Activated T-helper 2 cell treated with anti-CD3 and anti-CD28 coated beads, Interferon-gamma antibody, Interleukin-2, Interleukin-4, amounts not matched to agents 10 μg/mL and 5 μg/mL and 100 μg/mL, durations not matched to agents 14 hours and 24 hours and 36 hours (primary cell): ENCODE measurements at places on chromosomes 6 and 20. TPM values are rescaled to one million over a fixed set of nuclear protein-coding genes. Genes with fewer than 3 reads are reported as not detected.
A peak's percentile ranks its signal among the peaks of the same experiment; 100 is the strongest.

GRCh38 chr6:103081126-103081525 is 1687.6 kb downstream of the GRIK2 start:
- no peak for DNase-seq

GRCh38 chr20:42982218-42982617 is 207.5 kb downstream of the PTPRT start:
- DNase-seq, result no peak

GRCh38 chr20:40771848-40772511 is 82.9 kb upstream of the MAFB start:
- no peak for DNase-seq

GRCh38 chr6:68691120-68691519 is 56.0 kb downstream of the ADGRB3 start:
- DNase-seq, result no peak

DNA sequence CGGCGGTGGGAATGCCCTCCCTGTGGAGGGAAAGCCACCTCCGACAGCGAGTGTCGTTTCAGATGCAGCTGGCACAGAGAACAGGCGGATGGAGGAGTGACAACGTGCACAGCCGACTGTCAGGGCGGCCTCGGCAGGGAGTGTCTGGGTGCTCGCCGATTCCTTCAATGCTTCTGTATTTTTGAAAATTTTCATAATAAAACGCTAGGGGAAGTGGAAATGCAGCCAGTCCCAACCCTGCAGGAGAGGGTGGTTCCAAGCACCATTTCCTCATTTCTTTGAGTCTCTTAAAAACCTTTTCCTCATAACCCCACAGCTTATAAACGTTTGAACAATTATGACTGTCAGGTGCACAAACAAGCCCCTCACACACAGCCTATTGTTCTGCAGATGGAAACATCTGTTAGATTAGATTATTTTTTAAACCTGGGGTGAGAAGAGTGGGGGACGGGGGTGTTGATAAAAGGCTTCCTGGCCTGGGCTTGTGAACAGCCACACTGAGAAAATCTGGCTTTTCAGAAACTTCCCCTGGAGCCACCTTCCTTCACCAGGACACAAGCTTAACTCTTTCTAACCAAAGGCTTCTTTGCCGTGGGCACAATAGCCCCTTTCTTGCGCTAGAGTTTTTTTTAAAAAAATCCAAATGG is 228.9 kb downstream of the ANKRD60 start:
- DNase-seq, result no peak

- no peak for DNase-seq
These were observed 37.2 kb upstream of the TFB1M start for GRCh38 chr6:155351273-155352129.

DNA sequence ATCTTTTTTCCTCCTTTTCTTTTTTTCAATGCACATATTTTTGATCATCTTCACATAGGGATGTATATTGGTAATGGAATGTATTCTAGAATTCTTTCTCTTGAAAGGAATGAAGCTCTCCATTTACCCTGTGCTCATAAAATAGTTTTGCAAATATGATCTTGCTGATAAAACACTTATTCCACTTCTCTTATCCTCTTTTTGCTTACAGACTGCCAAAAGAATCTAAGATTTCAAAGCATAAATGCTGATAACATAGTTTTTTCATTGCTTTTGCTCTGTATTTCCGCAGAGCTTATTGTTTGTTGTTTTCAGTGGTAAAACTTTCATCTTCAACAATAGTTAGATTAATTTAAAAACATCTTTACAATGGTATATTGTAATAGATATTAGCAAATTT is 350.5 kb downstream of the PAX1 start:
- no peak for DNase-seq

DNA sequence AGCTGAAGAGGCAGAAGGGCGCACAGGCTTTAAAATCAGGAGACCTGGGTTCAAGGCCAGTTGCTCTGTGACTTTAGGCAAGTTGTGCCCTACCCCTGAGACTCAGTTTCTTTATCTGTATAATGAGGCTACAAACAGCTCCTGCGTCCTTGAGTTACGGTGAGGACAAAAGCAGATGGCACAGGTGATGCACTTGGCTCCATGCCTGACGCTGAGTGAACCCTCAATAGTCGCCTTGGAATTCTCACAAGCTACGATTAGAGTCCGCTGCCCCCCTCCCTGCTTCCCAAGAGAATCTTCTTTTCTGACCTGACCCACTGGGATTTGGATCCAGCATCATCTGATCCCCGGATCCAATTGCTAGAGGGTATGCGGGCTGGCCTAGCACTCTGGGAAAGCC is 6.4 kb downstream of the KCNG1 start:
- DNase-seq, result no peak

DNA sequence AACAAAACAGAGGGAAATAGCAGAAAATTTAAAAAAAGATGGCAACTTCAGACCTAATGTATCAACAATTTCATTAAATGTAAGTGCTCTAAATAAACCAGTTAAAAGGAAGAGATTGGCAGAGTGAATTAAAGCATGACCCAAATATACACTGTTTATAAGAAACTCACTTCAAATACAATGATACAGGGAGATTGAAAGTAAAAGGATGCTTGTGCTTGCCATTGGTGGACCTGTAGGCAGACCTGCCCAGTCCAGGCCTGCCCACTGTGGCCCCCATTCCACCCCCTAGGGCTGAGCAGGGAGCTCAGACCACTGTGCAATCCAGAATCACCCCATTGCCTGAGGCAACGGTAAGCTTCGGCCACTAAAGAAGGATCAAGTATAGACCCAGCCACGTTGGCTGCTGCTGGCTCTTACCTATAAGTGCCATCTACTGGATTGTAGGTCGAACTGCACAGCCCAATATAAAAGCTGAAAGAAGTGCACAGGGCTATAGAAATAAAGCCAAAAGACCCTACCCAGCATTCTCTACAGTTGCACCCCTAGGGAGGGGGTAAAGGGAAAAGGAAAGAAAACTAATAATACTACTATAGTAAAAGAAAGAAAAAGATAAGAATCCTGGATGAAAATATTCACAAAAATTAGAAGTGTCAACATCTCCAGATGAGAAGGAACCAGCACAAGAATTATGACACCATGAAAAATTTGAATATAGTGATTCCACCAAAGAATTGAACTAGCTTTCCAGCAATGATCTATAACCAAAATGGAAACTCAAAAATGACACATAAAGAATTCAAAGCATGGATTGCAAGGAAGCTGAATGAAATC is 36.1 kb downstream of the PSMB1 start:
- DNase-seq, result peak; percentile 17

DNA sequence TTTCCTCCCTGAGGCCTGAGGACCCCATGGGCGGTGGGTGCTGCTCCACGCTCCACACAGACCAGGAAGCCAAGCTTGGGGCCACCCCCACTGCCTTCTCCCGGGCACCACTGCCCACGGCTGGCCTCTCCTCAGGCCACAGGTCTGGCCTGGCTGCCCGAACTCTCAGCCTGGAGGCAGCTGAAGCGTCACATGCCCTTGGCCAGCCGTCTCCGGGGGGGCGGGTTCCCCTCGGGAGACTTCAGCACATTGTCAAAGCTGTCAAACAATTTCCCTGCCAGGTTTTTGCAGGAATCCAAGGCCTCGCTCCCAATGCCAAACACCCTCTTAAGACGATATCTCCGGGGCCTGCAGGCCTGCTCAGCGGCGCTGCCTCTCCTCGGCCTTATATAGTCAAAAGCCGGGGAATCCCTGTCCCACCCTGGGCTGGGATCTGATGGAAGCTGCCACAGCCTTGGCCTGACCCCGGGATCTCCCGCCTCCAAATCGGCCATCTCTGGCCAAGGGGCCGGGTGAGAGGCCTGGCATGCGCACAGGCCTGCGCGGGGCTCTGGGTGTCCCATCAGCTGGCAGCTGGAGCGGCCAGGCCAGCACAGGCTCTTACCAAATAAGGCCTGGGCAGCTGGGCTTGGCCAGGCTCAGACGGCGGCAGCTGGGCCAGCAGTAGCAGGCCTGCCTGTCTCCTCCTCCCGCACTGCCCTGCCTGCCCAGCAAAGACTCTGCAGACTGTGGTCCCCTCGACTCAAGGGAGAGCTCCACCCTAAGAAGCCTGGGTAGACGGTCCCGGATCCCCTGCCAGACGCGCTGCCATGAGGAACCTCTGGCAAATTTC is 49.7 kb downstream of the RBM38 start:
- no peak for DNase-seq

DNA sequence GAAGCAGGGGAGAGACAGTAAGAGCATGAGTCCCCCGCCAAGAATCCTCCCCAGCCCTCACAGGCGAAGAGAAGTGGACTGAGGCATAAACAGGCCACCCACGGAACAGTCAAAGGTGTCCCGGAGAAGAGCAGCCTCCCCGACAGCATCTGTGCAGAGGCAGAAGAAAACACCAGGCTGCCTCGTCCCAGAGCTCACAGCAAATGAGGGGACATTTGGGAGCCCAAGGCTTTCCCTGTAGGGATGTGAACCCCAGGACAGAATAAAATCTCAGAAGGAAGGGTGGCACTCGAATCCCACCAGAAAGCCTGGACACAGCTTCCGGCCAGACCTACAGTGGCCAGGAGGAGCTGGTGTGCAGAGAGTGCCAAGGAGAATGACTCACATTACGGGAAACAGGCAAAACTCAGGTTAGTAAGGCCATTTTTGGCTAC is 90.4 kb downstream of the DLL1 start:
- DNase-seq, result no peak

DNA sequence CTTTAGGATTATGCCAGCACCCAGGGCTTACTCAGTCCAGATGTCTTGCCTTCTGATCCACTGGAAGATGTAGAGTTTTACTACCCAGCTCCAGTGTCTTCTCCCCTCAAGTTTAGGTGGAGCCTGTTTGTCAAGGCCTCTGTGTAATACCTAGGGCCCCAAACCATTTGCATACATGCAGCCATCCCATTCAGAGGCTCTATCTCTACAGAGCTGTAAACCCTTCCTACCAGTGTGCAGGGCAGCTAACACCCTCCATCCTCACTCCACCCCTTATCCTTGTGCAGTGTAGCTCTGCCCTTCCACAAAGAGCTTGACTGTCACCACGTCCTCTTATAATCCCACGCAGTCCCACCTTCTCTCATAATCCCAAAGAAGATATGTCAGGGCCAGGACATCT is 84.8 kb upstream of the SHLD1 start:
- no peak for DNase-seq

- no peak for DNase-seq
These were observed 1.3 kb downstream of the CYP24A1 start for GRCh38 chr20:54172532-54172855.

- no peak for DNase-seq
These were observed 151.6 kb downstream of the PRIM2 start for GRCh38 chr6:57469072-57469471.

DNA sequence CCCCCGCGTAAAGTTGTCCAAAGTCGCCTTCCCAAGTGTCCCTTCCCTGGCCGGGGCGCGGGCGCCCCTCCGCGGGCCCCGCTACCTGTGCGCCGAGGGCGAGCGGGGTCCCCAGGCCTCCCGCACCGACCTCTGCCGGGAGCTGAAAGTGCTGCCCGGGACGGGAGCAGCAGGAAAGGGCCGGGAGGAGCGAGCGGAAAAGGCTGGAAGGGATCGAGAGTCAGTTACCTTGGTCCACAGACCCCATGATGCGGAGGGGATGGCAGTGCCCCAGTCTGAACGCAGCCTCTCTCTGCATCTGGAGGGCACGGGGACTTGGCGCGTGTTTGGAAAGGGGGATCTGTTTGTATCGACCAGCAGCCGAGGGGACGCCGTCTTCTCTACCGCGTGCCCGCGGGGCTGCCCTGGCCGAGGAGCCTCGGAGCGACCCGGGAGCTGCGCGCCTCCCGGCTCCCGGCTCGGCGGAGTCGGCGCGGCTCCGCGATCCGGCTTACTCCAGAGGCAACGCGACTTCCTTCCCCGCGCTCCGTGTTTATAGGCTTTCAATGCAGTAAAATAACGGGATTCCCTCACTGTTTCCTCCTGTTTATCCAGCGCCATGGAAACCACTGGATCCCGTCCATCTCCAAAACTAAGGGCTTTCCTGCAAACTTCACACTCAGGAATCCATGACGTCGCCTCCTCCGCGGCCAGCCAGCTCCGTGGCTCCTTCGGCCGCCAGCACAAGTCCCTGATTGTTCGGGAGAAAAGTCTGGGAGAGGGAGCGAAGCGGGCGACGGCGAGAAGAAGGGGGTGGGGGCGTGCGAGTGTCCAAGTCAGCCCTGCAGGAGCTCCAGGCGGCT is 20.0 kb upstream of the NFATC2 start:
- DNase-seq, result no peak

DNA sequence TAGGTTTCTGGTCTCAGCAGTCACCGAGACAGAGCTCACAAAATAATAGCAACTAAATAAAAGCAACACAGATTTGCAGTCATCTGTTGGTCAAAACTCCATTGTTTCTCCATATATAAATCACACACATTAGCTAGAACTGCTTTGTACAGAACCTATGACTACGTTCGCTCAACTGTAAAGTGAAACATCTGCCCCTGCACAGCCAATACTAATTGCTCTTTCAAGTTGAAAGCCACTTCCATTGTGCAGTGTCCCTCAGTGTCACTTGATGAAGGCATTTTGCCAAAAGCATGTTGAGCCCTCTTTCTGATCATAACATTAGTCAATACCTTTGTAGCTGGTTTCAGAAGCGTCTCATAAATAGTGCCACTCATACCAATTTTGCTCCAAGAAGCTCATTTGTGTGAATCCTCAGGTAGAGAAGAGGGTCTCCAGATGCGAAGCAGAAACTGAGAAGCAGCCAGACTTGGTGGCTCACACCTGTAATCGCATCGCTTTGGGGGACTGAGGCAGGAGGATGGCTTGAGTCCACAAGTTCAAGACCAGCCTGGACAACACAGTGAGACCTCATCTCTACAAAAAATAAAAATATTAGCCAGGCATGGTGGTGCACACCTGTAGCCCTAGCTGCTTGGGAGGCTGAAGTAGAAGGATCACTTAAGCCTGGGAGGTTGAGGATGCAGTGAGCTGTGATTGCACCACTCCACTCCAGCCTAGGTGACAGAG is 68.9 kb downstream of the PERP start:
- no peak for DNase-seq

Gene PTPRT
- total RNA-seq, result not detected in 2 replicates

Gene SLC12A5
- 0.73 TPM in 1 of 2 replicates, not detected in the other for total RNA-seq

Gene TBC1D20
- 30.1 and 31.5 TPM in 2 replicates for total RNA-seq

Gene KCNK17
- not detected in 2 replicates for total RNA-seq

Gene REM1
- not detected in 2 replicates for total RNA-seq

Gene PRR18
- 0.14 and 0.25 TPM in 2 replicates for total RNA-seq

Gene SLPI
- total RNA-seq, result not detected in 2 replicates

Gene STX11
- total RNA-seq, result 19.2 and 19.7 TPM in 2 replicates

Gene GGTLC1
- total RNA-seq, result not detected in 2 replicates

Gene LPA
- not detected in 2 replicates for total RNA-seq

Gene IPCEF1
- 0.34 and 0.69 TPM in 2 replicates for total RNA-seq

Gene GINS1
- total RNA-seq, result 33.5 and 36.3 TPM in 2 replicates
